H7 (cell line): ENCODE measurements at places on chromosomes 1 and 21.
A peak's percentile ranks its signal among the peaks of the same experiment; 100 is the strongest.

- DNase-seq: no peak
Measured at GRCh38 chr1:219126377-219126776, 47.3 kb upstream of the LYPLAL1 start.

DNA sequence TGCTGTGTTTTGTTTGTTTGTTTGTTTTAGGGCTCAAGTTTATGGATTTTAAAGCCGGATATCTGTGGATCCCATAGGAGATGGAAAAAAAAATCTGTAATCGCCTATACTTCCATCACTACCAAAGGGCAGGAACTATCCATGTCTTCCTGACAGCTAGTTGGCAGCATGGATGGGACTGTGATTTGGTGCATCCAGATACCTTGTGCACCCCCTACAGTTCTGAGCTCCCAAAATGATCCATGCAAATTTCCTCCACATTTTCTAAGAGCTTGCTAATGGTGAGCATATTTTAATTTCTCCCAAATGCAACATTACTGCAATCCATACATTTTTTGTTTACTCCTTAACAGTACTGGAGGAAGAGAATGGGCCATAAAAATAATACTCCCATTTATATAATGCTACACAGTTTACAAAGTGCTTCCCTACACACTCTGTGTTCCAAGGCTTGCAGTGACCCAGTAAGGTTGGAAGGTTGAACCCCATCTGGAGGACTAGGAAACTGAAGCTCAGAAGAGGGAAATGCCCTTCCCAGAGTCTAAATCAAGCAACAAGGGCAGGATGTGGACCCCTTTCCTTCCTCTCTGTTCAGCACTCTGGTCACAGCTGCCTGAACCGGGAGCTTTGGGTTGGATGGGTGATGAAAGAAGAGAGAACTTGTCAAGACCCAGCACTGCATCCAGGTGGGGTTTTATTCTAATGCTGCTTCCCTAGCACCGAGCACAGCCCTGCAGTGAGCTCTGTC lies 48.0 kb downstream of the CAPN8 start:
- peak; percentile 30 for DNase-seq

DNA sequence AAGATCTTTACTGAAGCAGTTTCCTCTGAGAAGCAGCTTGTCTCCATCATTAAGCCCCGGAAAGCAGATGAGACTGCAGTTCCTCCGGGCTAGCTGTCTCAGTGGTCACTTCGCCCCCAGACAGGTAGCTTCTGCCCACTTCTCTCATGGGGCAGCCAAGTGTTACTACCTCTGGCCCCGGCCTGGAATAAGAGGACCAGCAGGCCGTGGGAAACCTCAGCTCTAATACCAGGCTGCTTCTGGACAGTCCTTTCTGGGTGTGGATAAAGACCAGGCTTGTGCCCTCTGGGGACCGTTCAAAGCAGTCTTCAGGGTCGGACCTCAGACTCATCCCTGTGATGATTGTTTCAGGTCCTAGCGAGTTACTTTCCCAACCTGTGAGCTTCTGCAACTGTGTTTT lies 54.8 kb downstream of the RUNX3 start:
- peak; percentile 37 for DNase-seq

- no peak for DNase-seq
Measured at GRCh38 chr1:160658814-160659193, 12.0 kb upstream of the SLAMF1 start.

DNA sequence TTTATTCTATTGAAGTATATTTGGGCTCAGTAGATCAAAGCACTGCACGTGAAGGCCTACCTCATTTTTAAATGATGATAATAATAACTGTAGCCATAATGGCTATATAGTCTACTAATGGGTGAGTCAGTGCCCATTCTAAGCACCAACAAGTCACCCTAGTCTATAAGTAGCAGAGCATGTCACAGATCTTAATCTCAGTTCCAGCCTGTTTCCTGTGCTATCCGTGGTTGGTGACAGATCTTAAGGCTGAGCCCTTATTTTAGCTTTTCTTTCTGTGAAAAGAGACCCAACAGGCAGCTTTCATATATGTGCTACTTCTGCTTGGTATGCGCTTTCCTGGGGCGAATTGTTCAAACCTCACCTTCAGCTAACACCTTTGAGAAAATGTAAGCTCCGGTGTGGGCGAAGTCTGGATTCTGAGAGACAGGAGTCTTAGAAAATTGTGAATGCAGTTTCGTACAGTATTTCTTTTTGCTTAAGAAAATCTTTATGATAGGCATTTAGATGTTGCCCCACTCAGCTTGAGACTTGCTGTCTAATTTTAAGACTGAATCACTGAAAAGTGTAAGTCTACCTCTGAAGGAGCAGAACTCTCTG lies 59.6 kb downstream of the FMN2 start:
- DNase-seq: no peak

DNA sequence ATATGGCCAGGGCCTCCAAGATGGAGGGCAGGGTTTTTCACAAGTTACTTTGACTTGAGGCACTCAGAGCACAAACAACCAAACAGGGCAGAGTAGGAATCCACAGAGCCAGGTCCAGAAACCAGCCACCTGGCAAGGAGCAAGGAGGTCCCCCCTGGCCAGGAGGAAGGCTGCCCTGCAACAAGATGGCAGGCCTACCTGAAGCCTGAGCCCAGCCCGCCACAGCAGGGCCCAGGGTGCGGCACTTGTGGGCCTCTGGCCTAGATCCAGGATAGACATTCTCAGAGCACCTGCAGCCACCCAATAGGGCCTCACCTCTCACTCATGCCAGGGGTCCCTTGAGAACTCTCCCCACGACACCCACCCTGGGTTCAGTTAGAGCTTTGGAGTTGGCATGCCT lies 11.5 kb downstream of the SH3BGRL3 start:
- DNase-seq: peak; percentile 44

DNA sequence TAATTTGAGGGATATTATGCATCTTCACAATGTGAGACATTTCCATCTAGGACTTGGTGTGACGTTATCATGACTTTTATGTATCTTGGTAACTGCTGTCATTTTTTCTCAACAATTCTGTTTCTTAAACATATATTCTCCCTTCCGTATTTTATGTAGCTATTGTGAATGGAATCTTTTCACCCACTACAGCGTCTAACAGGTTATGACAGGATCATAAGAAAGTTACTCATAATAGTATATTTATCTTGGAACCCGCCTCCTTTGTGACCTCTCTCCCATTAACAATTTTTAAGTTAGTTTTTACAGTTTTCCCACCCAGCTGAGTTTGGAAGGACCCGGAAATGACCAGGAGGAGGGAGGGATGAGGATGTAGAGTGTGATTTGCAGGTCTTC lies 6.8 kb upstream of the DMRTA2 start:
- no peak for DNase-seq

GRCh38 chr1:11581445-11581991 lies 72.7 kb downstream of the FBXO2 start:
- no peak for DNase-seq

- DNase-seq: no peak
Measured at GRCh38 chr1:66274634-66275033, 259.3 kb upstream of the SGIP1 start.

DNA sequence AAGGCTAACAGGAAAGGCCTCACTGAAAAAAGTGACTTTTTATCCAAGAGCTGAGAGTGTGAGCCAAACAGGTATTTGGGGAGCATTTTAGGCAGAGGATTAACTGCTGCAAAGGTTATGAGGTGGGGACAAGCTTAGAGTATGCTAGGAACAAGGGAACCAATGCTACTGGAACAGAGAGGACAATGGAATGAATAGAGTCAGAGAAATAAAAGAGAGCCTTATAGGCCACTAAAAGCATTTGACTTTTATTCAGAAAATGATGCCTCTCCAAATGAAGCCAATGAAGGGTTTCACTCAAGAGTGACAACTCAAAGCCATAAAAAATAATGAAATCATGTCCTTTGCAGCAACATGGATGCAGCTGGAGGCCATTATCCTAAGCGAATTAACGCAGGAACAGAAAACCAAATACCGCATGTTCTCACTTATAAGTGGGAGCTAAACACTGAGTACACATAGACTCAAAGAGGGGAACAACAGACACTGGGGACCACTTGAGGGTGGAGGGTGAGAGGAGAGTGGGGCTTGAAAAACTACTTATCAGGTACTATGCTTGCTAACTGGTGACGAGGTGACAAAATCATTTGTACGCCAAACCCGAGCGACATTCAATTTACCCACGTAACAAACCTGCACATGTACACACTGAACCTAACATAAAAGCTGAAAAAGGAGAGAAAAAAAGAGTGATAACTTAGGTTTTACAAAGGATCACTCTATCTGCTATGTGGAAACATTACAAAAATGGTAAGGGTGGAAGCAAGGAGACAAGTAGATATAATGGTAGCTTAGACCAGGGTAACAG lies 11.1 kb downstream of the PTP4A2 start:
- no peak for DNase-seq

GRCh38 chr21:42348762-42349161 lies 2.0 kb downstream of the TFF2 start:
- DNase-seq: no peak

DNA sequence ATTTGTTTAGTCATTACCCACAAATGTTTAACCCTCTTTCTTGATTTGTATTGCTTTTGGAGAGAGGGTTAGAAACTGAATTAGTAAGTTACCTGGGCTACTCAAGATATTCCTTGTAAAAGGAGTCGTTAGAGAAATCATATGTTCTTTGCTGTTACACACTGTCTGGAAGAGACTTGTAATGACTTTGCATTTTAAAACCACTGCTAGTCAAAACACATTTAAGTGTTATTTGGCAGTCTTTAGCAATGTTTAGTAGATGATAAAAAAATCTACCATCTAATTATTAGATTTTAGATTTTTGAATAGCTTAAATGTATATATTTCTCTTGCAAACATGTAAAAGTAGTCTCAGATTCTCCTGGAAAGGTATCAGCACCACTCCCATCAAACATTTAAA lies 6.6 kb downstream of the OSBPL9 start:
- no peak for DNase-seq

GRCh38 chr1:224504297-224505041 lies 69.9 kb upstream of the WDR26 start:
- DNase-seq: peak; percentile 54

DNA sequence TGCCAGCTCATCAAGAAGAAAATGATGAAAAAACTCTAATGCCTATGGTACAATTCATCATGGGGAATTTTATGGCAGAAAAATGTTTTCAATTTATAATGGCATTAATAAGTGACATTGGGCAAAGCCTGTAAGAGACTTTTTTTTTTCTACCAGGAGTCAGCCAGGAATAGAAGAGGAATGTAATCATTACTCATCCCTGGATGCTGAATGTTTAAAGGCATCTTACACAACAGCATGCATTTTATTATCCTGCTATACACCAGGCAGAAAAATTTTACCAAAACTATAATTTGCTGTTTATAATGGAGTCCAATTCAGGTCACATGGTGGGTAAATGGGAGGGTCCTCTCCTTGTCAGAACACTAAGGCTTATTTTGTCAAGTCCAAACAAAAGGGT lies 189.9 kb upstream of the BEND5 start:
- no peak for DNase-seq

DNA sequence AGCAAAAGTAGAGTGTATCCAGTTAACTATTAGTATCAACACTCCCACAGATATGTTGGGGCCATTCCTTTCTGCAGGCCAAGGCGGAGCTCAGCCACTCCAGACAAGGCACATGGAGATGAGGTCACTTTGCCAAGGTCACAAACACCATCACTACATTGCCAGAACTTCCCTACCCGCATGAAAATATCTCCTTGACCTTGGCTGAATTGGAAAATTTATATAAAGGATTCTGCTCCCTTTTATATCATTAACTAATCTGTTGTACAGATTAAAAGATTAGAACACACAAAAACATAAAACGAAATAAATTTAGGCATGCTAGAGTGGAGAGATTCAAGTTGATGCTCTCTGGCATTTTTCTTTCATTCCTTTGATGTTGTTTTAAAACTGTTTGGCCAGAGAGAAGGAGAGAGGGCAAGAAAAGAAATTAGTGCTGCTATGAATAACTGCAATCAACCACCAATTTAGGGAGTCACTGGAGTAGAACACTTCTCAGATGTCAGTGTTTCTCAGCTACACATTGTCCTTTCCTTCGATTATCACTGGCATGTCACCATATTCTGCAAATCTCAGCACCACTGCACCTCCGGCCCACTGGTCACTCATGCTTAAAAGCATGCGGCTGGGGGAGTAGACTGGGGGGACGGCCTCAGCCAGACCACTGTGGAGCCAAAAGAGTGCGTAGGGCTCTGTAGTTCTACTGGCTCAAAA lies 78.7 kb upstream of the ATP1B1 start:
- no peak for DNase-seq

DNA sequence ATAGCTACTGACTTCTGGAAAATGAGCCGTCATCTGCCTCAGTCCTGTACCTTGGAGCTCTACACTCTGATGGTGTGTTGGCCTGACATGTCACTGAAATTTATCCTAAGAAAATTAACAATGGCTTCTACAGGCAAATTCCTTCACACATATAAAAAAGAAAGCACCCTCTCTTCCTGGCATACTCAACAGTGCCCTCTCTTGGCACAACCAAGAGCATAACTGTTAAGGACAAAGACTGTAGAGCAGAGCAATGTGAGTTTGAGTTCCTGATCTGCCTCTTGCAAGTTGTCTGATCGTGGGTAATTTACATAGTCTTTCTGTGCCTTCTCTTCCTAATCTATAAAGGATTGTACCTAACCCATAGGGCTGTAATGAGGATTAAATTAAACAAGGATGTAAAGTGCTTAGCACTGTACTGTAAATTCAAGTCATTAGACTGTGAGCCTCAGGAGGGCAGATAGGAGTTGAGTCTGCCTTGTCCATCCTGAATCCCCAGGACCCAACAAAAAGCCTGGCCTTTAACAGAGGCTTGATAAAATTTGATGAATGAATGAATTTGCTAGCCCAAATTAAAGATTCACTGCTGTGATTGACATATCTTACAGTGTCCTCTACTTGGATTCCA lies 83.5 kb downstream of the SYF2 start:
- DNase-seq: peak; percentile 69

- DNase-seq: no peak
Measured at GRCh38 chr1:165905853-165906252, 78.4 kb downstream of the UCK2 start.

DNA sequence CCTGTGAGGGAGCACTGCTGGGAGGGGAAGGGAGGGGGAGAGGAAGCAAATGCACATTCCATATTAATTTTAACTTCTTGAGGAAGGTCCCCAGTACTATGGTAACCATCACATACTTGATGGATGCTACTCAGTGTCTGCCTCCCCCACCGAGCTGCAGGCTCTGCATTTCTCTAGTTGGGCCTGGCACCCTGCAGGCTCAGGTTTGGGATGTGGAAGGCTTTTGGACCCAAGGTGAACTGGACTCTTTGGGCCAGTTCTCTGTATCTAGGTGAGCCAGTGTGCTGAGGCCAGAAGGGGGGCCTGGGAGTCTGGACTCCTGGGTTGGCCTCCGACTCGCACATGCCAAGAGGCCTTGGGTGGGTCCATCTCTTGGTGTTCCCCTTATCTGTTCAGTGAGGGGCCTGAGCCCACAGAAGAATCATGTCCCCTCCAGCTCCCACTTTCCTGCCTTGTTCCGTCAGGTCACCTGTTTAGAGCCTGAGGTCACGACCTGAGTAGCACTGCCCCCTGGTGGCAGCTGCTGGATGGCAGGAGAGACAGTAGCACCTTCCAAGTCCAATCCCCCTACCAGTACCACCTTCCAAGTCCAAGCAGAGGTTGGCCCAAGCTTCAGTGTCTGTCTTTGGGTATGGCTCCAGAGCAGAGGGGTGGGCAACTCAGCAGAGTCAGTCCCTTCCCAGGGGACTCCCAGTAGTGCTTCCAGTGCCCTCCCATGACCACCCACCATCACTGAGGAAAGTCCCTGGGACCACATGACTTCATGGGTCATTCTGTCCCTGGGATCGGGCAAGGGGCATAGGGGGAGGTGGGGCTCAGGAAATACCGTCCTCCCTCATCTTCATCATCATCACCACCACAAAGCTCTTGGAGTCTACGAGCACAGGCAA lies 241.8 kb downstream of the TRABD2B start:
- DNase-seq: peak; percentile 86
